ENCODE measurements at places on chromosomes 7 and 10. TPM values are rescaled to one million over a fixed set of nuclear protein-coding genes. Genes with fewer than 3 reads are reported as not detected.

RASSF4 gene
- total RNA-seq: 3.7 TPM

ATP6V0E2 gene
- total RNA-seq: 45.7 TPM

RABGEF1 gene
- 23.4 TPM for total RNA-seq

IFT22 gene
- 21.5 TPM for total RNA-seq

ANKRD30A gene
- not detected for total RNA-seq

SP4 gene
- 29.1 TPM for total RNA-seq

HYAL4 gene
- not detected for total RNA-seq

EGFR gene
- 5.1 TPM for total RNA-seq

C10orf62 gene
- not detected for total RNA-seq

CWF19L1 gene
- 45.1 TPM for total RNA-seq

PIP gene
- not detected for total RNA-seq

ABCB1 gene
- 9.7 TPM for total RNA-seq

TAS2R41 gene
- total RNA-seq: not detected

MEOX2 gene
- not detected for total RNA-seq

PMPCB gene
- 71.7 TPM for total RNA-seq

MMD2 gene
- not detected for total RNA-seq

CLDN3 gene
- total RNA-seq: 0.27 TPM

HGF gene
- total RNA-seq: 1.7 TPM

TAS2R39 gene
- not detected for total RNA-seq

TLX1 gene
- total RNA-seq: not detected

LDB3 gene
- not detected for total RNA-seq

SLK gene
- total RNA-seq: 102 TPM

ST8SIA6 gene
- total RNA-seq: 0.29 TPM

GNGT1 gene
- not detected for total RNA-seq

HTR5A gene
- total RNA-seq: not detected

LRRN3 gene
- not detected for total RNA-seq

CLDN12 gene
- 10.2 TPM for total RNA-seq

CPN1 gene
- total RNA-seq: not detected

PAPSS2 gene
- total RNA-seq: 106 TPM

PDK4 gene
- total RNA-seq: 5.2 TPM

ADAM8 gene
- total RNA-seq: 0.13 TPM

ARID5B gene
- total RNA-seq: 10.1 TPM

ACBD5 gene
- total RNA-seq: 23.5 TPM

LRRC61 gene
- 0.13 TPM for total RNA-seq

MRLN gene
- total RNA-seq: not detected

TMEM229A gene
- total RNA-seq: not detected

INMT gene
- total RNA-seq: not detected

GIMAP4 gene
- 242 TPM for total RNA-seq
